Stimulated activated naive CD8-positive, alpha-beta T cell treated with anti-CD3 and anti-CD28 coated beads, Interleukin-15, amount 100 ng/mL, for 72 hours (primary cell): ENCODE measurements at places on chromosomes 3 and 15.

- DNase-seq: no peak
Observed at GRCh38 chr3:195133462-195133861, 137.5 kb downstream of the XXYLT1 start.

GRCh38 chr15:41291065-41291631, 41.2 kb downstream of the OIP5 start:
- no peak for DNase-seq

DNA sequence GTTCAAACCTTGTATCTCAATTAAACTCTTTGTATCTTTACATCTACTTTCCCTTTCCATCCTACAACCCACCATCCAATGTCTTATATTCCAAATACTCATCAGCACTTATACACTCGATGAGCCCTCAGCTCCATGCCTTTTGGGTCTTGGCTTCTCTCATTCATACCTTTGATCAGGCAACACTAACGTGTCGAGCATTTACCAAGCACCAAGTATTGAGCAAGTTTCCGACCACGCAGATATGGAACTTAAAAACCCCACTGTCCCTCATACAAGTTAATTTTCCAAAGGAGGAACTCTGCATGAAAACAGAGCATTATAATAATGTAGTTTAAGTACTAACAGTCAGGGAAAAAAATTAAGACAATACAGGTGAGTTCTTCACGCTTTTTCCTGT, 102.8 kb downstream of the IL1RAP start:
- DNase-seq: no peak

DNA sequence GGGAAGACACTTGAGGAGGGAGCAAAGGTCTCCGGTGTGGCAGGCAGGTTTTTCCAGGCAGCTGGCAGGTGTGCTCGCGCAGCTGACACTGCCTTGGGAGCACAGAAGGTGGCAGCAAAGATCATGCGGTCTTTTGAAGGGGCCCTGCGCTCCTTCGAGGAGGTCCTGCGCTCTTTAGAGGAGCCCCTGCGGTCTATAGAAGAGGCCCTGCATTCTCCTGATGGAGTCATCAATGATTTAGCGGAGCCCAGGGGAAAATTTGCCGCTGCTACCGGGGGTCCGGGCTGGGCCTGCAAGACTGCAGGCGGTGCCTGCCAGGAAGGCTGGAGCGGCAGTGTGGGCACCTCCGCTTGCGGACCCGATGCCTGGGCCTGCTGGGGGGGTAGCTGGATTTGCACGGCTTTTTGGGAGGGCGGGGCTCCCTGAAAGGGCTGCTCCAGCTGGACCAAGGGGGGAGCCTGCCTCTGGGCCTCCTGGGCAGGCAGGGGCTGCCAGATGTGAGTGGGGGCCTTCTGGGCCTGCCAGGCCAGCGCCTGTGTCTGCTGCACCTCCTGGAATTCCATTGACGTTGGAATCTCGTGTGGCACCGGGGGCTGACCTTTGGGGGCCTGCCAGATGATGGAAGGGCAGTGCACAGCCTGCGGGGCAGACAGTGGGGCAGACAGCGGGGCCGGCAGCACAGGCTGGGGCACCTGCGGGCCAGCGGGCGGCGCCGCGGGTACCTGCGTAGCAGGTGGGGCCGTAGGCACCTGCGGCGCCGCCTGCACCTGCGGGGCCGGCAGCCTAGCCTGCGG, 2.1 kb downstream of the MAGEL2 start:
- no peak for DNase-seq

GRCh38 chr15:26974120-26974780, 3.3 kb downstream of the GABRG3 start:
- no peak for DNase-seq

GRCh38 chr15:61534986-61535385, 305.9 kb upstream of the RORA start:
- DNase-seq: no peak

DNA sequence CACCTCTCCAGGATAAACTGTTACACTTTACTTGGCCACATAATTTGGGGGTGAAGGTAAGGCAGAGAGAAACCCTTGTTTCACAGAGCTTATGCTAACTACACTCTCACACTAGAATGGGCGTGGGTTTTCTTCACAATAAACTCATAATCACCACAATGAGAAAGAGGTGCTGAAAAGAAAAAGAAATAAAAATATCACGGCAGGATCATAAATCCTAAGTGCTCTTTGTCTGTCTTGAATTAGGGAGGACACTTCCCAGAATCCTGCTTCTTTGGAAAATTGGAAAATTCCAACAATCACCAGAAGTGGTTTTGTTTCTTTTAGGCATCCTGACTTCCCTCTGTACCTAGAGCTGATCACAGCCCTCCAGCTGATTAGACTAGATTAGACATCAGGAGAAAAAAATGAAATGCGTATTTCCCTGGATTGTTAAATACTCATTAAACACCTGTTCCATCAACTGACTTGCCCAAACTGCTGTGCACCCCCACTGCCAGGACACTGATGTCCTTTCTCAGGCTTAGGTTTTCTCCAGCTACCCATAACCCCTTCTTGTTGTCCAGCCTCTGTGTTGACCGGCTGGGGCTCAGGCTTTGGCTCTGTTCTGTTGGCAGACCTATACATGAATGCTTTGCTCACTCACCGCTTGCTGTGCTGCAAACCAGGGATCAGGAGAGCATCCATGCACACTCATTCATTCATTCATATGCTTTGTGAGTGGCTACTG, 41.6 kb upstream of the ACKR4 start:
- no peak for DNase-seq

GRCh38 chr3:196414469-196414868, 17.8 kb downstream of the UBXN7 start:
- no peak for DNase-seq

DNA sequence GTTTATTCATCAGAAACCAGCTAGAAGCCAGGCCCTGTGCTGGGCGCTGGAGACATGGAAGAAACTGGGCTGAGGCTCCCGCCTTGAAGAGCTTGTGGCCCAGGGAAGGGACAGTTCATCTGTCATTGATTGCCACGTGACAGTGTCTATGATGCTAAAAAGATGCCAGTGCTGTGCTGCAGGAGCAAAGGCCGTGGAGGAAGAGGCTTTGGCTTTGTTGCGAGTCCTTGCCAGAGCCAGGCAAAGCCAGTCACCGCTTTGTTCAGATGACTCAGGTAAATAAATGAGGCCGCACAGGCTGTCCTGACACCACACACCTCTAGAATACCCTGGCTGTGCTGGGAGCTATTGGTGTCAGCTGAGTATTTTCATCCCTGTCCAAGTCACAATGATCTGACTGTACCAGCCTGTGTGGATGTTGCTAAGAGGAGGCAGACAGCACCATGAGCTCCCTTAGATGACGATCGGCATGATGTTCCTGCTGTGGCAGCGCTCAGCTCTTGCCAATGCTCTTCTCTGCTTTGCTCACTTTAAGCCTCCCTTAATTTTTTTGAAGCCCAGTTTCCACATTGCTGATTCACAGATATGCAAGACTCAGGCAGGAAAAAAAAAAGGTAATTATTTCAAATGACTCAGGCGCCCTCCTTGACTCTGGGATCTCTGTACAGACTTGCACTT, 77.5 kb downstream of the CCNL1 start:
- no peak for DNase-seq

DNA sequence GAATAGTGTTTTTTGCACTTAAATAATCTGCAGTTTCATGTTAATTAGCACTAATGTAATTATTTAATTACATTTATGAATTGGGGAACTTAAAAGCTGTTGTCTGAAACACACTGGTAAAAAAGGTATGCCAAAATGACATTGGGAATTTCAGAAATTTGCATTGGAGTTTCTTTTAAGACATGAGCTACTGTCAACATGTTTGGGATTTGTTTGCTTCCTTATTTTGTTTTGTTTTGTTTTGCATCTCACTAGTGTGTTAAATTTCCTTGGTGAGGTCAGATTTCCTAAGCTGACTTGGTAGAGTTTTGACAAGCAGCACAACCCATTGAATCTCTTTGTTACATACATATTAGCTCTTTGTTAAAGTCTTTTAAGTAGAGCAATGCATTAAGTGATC, 119.4 kb downstream of the IQCH start:
- no peak for DNase-seq

DNA sequence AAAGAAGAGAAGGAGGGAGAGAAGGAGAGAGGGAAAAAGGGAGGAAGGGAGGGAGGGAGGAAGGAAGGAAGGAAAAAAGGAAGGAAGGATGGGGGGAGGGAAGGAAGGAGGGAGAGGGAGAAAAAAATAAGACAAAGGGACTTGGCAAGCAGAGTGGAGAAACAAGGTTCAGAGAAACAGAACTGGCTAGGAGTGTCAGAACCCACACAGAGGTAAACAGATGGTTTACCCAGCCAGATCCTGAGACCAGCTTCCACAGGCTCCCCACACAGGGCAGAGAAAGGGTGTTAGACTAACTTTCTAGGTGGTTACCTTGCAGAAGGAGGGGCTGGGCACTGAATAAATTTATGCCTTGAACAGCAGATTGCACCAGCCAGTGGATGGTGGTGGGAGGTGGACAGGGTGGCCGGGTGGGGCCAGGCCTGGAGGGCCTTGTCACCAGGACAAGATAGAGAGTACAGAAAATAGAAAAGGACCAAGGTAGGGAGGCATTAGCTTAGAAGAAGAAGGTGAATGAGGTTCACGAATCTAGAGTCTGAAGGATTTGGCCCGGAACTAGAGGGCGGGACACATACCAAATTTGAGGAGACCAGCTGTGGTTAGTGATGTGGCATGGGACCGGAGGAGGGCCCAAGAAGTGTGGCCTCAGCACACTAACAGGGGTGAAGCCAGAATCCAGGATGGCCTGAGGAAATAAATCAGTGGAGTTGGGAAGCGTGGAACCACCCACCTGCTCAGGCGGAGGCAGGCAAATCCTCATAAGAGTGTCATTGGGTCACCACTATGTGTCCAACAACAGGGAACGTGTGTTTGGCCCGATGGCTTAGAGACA, 1.2 kb upstream of the TM4SF1 start:
- no peak for DNase-seq

- DNase-seq: no peak
Observed at GRCh38 chr15:101615414-101615985, 36.7 kb downstream of the TM2D3 start.

DNA sequence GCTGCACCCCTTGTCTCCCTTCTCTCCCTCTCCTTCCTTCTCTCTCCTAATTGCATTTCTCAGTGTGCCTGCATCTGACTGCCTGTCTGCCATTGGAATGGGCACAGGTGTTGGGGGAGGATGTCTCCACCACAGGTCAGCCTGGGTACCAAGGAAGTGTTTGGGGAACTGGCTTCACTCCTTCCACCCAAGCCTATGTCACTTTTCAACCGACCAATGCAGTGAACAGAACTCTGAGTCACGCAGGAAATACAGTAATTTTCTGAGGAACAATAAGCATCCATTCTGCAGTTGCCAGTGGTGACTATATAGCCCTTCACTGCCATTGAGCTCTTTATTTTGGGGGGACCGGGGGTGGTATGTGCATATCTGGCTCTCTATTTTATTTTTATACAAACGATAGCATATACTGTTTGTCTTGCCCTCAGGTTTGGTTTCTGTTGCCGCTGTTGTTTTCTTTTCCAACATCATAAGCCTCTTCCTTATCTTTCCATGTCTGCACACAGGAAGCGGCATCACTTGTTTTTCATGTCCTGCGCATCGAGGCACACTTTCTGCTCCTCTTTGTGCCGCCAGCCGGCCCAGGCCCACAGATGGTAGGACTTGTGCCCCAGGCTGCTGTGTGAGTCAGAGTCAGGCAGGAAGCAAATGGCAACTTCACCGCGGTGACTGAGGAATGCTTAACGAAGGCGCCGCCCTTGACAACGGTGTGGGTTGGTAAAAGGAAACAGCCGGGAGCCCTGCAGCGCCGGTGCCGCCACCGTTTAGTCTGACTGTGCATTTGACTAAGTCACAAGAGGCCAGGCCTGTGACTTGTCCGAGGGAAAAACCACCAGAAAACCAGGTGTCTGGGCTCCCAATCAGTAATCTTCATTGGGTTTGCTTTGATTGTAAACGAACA, 21.1 kb upstream of the CDCP1 start:
- peak; percentile 63 for DNase-seq

DNA sequence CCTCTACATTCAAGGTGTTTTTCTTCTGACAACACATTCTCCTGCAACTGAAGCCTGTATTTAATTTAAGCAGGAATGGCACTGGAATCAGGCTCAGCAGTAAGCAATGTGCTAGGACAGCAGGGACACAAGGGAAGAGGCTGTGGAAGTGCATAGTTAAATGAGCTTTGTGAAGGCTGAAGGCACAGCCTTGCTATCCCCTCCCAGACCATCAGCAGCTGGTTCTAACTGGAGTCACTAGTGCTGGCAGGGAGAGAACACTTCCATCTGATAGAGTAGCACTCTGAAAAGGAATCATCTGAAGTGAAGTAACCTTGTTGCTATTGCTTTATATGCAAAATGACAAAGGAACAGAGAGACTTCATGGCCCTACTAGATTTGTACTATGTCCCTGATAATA, 14.7 kb downstream of the UQCC5 start:
- DNase-seq: no peak

GRCh38 chr15:39624806-39625205, 43.9 kb downstream of the THBS1 start:
- DNase-seq: peak; percentile 70

- no peak for DNase-seq
Observed at GRCh38 chr3:10775828-10776227, 40.2 kb upstream of the SLC6A11 start.

DNA sequence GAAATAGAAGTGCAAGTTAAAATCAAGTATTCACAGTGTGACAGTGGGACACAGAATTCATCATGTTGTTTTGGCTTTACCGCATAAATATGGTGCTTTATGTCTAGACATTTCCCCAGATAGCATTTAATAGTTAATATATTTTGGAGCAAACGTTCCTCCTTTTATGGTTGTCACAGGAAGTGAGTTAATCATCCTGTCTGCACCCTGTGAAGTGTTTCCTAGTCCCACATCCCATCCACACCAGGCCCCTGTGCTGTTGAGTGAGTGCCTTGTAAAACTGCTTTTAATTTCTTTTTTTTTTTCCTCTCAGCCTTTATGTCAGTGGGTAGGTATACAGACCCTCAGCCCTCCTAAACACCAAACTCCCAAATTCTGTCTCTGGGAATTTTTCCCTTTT, 393.7 kb downstream of the FEZF2 start:
- no peak for DNase-seq

GRCh38 chr15:52798529-52799101, 8.5 kb upstream of the ONECUT1 start:
- no peak for DNase-seq

DNA sequence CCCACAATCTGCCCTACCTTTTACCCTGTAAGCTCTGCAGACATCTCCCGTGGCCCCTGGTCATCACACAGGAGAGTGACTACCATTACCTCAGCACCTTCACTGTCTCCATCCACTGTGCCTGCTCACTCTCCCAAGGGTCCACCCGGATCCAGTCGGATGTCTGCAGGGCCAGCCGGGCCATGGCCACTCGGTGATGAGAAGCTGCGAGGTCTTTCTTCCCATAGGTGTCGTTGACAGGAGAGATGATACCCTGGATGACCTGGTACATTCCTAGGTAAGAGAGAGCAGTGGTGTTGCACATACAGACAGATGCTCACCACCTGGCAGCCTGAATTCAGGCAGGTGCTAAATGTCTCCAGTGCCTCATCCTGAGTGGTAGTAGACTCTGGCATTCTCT, 39.2 kb upstream of the RBP1 start:
- DNase-seq: no peak

DNA sequence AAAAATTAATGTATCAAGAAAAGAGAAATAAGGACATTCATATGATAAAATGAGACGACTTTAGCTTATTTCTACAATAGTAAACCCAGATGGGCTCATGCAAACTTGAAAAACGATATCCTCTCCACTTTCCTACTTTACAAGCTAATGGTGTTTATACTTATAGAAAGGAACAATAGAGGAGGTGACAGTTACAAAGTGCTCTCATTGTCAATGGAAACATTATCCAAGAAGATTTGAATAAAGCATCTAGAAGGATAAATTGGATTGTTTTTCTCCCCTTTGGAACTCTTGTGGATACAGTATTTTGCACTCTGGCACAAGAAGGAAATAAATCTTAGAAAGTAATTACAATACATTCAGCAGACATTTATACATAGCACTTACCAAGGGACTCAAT, 20.2 kb upstream of the CCDC66 start:
- DNase-seq: no peak
